Stimulated activated CD4-positive, alpha-beta T cell treated with anti-CD3 and anti-CD28 coated beads, TNF-alpha, amount 100 ng/mL, for 1 hour (primary cell): ENCODE measurements at places on chromosomes 5 and 9.

- DNase-seq = no peak
Observed at GRCh38 chr9:2837915-2838314, 6.0 kb downstream of the PUM3 start.

DNA sequence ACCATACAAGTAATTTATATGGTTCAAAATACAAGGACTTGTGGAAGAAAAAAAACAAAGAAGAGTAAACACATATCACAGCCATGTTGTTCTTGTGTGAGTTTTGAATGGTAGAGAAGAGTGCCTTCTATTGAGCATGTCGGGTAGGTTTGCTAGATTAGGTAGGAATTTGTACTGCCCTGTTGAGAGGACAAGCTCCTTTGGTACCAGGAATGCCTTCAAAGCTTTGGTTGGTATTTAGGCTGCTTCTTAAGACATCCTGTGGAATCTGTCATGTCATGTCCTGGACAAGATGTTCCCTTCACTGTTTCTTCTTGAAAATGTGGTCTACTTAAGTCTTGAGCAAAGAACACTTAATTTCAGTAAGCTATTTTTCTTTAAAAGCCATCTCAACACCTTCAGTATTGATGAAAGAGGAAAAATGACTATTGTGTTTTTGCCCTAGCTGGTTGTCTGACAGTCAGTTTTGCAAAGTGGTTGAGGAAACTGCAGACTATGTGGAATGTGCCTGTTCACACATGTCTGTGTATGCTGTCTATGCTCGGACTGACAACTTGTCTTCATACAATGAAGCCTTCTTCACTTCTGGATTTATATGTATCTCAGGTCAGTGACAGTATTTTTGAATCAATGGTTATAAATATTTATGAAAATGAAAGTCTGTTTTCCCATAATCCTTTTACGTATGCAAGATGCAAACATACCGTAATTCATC is 296.9 kb downstream of the ADGRV1 start:
- DNase-seq = no peak

GRCh38 chr5:139092741-139093343 is 105.3 kb downstream of the SIL1 start:
- DNase-seq = no peak

GRCh38 chr9:29866556-29866955 is 2293.3 kb upstream of the C9orf72 start:
- DNase-seq = no peak

GRCh38 chr9:79259858-79260257 is 311.9 kb upstream of the TLE4 start:
- DNase-seq = no peak

DNA sequence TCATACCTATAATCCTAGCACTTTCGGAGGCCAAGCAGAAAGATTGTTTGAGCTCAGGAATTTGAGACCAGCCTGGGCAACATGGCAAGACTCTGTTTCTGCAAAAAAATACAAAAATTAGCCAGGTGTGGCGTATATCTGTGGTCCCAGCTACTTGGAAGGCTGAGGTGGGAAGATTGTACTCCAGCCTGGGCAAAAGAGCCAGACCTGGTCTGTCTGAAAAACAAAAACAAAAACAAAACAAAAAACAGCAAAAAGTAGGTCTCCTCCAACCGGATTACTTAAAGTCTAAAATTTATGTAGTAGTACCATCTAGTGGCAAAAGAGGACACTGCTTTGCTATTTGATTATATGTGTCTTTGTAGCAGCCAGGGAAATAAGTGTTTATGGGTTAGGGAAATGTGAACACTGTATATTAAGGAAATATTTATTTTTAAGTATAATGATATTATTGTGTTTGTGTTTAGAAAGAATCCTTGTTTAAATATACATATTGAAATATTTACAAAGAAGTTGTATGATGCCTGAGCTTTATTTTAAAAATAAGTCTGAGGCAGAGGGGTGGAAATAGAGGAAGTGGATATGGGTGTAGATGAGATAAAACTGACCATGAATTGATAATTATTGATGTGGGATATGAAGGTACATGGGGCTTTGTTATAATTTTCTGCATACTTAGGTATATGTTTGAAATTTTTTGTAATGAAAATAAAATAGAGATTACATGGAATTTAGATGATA is 20.0 kb downstream of the APC start:
- DNase-seq = no peak

DNA sequence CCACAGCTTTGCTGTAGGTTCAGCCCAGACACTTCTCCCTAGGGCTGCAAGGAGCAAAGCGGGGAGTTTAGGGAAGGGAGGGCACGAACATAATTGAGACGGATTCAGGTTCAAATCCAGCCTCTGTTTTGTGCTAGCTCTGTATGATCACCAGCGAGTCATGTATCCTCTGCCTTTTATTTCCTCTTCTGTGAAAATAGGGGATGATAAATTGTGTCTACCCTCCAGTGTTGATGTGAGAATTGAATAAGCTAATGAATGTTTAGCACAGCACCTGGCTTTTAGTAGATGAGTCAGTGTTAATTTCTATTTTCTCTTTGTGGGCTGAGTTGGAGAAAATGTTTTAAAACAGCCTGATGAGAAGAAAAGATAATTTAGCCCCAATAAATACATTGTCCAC is 6.2 kb downstream of the MLANA start:
- no peak for DNase-seq

DNA sequence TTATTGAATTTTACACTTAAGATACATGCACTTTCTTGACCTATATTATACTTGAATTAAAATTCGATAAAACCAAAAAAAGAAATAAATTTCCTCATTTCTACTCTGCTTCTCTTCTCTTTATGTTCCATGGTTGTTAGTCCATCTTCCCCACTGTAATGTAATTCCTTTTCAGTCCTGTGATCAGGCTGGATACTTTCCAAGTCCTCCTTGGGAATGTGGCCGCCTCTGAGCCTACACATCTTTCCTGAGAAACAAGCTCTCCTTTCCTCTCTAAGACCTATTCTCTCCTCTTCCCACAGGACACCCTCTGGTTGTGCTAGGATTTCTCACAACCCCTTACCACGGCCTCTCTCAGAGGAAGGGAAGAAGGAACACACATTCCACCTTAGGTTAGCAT is 285.1 kb downstream of the DNAH5 start:
- DNase-seq = no peak

- DNase-seq = no peak
Observed at GRCh38 chr9:14245901-14246525, 67.9 kb downstream of the NFIB start.

DNA sequence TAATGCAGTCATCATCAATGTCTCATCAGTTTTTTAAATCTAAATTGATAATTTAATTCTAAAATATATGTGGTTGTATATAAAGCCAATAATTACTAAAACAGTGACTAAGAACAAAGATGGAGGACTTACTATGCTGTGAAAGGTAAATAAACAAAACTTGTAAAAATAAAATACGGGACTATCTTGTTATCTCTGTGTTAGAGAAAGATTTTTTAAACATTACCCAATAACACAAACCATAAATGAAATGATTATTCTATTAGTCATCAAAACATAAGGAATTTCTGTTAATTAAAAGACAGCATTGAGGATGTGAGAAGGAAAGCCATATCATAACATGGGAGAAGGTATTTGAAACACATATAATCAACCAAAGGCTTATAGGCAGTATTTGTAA is 226.2 kb upstream of the SMC2 start:
- no peak for DNase-seq

- no peak for DNase-seq
Observed at GRCh38 chr5:114221807-114222206, 140.1 kb upstream of the KCNN2 start.

- no peak for DNase-seq
Observed at GRCh38 chr5:32165-32564, 59.8 kb upstream of the PLEKHG4B start.

GRCh38 chr9:100486479-100487176 is 13.7 kb downstream of the TMEFF1 start:
- DNase-seq = no peak

- DNase-seq = no peak
Observed at GRCh38 chr5:108862211-108862610, 114.5 kb downstream of the FER start.

DNA sequence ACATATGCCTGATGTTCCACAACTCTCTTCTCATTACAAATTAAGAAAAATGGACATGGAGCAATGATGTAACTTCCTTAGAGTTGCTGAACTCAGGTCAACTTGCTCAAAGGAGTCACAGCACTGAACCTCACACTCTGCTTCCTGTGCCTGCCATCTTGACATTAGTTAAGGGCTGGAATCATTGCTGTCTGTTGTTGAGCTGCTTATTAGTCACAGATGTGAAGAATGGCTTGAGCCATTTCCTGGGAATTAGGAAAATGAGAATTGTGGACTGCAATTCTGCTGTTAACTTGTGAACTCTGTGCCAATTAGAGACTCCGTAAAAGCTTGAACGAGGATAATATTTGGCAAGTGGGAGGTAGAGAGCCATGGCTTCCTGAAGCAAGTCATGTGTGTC is 212.0 kb downstream of the ADAMTS12 start:
- DNase-seq = no peak
